ENCODE measurements at places on chromosomes 4 and X.

GRCh38 chrX:112761242-112762207 is 79.1 kb downstream of the AMOT start:
- DNase-seq: no peak

DNA sequence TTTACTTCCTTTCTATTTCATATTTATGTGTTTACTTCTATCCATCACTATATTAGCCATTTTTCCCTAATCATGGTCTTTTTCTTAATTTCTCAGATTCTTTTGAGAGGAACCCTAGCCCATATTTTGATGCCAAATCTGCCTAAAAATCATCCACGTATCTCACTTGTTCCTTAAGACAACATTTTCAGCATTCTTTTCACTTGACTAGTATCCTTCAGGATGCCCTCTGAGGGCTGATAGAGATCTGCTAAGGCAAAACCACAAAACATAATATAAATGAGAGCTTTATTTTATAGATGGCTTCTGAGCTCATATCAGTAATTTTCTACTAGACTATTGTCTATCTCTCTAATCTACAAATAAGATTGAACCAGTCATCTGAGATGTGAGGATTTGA is 341.9 kb downstream of the GPM6A start:
- DNase-seq: peak; percentile 37

GRCh38 chr4:70225824-70226223 is at the start of gene FDCSP:
Gene FDCSP (plus strand): TSS chr4:70226124. CDS start chr4:70231195, 5,071 bp downstream.
- DNase-seq: no peak

GRCh38 chr4:163710158-163710557 is 215.7 kb downstream of the TMA16 start:
- no peak for DNase-seq

- no peak for DNase-seq
Measured at GRCh38 chr4:42490015-42490414, 92.7 kb downstream of the SHISA3 start.

- no peak for DNase-seq
Measured at GRCh38 chr4:67549123-67549522, 3.8 kb upstream of the CENPC start.

- DNase-seq: no peak
Measured at GRCh38 chr4:160580581-160580980, 1477.7 kb downstream of the RAPGEF2 start.

DNA sequence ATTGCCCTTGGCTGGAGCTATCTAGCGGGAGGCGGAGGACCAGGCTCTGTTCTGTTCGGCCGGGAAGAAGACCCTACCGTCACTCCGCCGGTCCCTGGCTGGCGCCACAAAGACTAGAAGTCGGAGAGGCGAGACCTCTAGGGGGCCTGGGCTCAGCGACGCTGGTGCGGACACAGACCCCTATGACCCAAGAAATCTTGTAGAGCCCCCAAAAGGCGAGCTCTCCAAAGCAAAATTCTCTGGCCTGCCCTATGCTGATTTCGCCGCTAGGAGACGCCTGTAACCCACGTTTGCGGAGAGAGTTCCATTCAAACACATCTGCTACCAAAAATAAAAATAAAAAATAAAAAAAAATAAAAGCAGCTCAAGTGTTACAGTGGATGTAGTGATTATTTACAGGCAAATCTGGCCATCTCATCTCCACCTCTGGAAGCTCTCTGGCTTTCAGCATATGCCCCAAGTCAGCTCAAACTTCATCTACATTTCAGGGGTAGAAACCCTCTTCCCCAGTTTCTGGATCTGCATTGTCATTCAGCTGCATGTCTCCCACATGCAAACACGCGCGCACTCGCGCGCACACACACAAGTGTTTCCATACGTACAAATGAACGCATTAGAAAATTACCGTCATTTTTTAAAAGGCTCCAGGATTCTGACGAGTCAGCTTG is 2.4 kb upstream of the PCDH10 start:
- no peak for DNase-seq
